ENCODE measurements at places on chromosomes 12 and 14.
A peak's percentile ranks its signal among the peaks of the same experiment; 100 is the strongest.

DNA sequence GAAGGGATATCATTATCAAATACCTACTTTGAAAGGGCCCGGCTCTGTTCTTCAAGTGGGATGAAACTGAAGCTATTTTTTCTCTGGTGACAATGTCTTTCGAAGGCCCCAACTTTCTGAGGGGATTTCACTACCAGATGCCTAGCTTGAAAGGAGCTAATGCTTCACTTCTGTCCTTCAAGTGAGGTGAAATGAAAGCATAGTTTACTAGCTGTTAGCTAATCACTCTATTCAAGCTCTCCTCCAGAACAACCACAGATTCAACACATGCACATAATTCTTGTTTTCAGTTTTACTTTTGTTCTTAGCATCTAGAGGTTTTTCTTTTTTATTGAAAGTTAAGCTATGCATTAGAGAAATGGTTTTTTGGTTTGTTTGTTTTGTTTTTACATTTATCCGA is 571.4 kb downstream of the NOVA1 start:
- no peak for DNase-seq

GRCh38 chr12:120984351-120984898 is 6.1 kb downstream of the HNF1A start:
- DNase-seq = no peak

DNA sequence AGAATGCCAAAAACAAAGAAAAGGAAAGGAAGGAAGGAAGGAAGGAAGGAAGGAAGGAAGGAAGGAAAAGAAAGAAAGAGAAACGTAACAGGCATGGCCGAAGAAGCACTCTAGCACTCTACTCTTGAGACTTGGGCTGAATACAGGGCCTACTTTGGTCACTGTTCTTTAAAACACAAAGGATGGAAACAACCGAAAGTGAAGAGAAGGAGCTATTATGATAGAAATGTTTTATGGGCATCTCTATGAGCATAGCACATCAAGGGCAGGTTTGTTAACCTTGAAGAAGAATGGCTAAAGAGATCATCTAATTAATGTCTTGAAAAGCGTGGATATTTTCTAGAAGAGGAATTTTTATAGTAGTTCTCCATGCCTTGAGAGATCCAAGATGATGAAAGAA is 15.9 kb upstream of the OTX2 start:
- DNase-seq = no peak

GRCh38 chr12:95661360-95661759 is 110.1 kb upstream of the USP44 start:
- DNase-seq = no peak

DNA sequence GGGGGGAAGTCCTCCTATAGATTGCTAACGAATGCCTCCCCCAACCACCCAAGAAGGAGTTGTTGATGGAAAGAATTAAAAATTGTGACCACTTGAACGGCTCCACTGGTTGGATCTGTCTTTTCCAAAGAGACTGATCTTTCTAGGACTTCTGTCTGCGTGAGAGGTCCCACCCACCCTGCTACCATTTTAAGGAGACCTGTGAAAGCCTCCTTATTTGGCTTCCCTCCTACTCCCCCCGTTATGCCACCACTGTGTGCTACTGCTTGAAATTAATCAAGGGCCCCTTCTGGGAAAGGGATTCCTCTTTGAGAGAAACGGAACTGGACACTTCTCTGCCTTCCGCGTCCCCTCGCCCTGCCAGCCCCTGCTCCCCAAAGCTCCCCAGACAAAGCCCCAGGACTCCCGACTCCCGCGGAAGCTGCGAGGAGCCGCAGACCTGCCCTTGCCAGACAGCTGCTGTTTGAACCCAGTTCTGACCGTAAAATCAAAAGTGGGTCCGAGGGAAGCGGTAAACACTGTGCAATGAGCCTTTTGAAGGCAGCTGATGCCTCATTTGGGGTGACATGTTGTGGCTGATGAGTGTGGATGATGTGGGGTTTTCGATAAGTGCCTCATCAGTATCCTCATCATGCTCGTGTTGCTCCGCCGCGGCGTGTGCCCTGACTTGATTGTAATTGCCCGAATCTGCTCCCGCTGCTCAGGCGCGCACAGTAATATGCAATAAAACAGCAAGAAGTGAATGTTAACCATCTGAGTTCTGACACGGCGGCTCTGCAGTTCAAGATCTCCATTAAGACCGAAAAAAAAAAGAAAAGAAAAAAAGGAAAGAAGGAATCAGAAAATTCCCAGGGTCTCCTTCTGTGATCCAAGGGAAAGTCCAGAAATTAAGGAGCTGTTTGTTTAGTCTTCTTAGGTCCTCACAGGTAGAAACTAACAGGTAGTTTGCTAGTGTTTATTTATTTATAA is 48.2 kb downstream of the MBIP start:
- DNase-seq = peak; percentile 61

GRCh38 chr12:26846416-26846815 is 13.4 kb upstream of the ITPR2 start:
- DNase-seq = no peak

DNA sequence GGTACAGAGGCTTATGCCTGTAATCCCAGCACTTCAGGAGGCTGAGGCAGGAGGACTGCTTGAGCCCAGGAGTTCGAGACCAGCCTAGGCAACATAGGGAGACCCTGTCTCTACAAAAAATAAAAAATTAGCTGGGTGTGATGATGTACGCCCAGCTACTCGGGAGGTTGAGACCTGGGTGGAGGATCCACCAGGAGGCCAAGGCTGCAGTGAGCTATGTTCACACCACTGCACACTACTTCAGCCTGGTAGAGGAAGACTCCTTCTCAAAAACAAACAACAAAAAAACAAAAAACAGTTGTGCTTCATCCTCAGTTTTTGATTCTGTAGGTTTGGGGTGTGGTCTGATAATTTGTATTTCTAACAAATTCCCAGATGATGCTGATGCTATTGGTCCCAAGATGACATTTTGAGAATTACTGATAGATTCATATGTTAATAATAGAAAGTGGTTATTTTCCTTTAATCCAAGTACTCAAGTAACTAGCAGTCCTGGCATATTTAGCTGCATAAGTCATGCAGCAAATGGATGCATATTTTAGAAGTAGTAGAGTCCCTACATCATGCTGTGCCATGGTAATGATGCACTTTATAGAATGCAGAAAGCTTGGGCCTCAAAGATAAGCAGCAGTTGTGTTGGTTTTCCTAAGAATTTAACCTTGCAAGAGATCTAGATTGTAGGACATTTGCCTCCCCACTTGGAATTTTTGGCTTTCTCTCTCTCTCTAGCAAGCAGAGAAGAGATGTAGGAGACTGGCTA is 76.1 kb upstream of the PAWR start:
- DNase-seq = no peak

GRCh38 chr14:74652541-74652940 is 40.5 kb upstream of the LTBP2 start:
- DNase-seq = no peak

- DNase-seq = no peak
Observed at GRCh38 chr14:32993921-32994320, 55.2 kb downstream of the NPAS3 start.

Measured in activated CD4-positive, alpha-beta memory T cell treated with anti-CD3 and anti-CD28 coated beads for 36 hours (primary cell).